Fibroblast of skin of abdomen (primary cell): ENCODE measurements at places on chromosomes 3 and 15.

DNA sequence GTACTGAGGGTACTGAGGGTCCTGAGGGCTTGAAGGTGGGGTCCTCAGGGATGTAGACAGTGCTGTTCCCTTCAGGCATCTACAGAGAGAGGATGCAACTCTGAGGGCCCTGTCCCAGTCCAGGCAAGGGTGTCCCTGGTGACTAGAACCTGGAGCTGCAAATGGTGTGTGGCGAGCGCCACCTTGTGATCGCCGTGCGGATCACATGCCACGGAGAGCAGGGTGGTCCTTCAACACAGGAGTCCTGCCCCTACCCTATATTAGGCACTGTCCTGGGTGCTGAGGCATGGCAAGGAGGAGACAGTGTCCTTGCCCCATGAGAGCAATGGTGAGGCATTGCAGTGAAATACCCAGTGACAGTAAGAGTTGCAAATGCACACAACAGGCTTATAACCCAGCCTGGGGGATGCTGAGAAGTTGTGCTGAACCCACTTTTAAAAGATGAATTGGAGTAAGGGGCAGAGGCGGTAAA, 23.6 kb downstream of the RHCG start:
- peak; percentile 33 for DNase-seq

GRCh38 chr3:188394623-188395022, 240.7 kb downstream of the LPP start:
- no peak for DNase-seq

- DNase-seq: no peak
Measured at GRCh38 chr3:138461246-138461645, 26.8 kb downstream of the ESYT3 start.

GRCh38 chr3:145953316-145953715, 207.7 kb downstream of the PLOD2 start:
- DNase-seq: peak; percentile 81

DNA sequence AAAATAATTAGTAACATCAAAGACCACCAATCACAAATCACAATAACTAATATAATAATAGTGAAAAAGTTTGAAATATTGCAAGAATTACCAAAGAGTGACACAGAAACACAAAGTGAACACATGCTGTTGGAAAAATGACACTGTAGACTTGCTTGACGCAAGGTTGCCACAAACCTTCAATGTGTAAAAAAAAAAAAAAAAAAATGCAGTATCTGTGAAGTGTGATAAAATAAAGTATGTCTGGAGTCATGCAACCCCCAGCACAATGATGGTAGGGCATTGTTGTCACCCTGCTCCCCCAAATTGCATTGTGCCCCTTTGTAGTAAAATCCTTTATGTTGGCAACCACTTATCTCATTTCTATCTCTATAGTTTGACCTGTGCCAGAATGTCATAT, 190.6 kb downstream of the PLCL2 start:
- no peak for DNase-seq

DNA sequence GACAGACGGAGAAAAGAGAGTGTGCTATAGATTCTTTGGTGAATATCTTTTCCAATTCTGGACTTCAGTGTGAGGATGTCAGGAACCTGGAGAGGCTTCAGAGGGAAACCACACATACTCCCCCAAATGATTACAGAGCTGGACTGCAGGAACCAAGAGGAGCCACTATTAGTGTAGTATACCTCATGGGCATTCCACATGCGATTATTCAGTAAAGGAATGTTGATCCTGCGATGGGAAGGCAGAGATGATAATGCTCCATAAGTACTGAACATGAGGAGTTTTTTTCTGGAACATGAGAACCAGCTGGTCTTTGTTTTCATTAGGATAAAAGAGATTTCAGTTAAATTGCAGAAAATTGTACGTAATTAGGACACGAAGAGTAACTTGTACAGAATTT, 18.7 kb downstream of the STARD9 start:
- peak; percentile 22 for DNase-seq

DNA sequence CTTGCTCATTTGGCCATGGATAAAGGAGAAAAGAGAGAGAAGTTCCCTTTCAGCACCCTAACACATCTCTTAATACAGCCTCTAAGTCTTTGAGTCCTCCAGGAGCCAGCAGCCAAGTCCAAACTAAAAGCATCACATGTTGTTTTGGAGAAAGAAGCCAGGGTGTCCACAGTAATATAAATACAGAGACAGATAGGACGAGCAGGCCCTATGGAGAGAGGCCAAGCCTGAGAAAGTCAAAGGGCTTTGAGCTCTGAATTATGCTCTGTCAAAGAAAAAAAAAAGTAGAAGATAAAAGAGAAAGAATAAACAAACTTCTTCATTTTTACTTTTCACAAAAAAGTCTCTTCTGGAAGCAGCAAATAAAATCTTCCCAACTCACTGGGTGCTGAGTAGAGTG, 92.4 kb upstream of the THBS1 start:
- DNase-seq: no peak

DNA sequence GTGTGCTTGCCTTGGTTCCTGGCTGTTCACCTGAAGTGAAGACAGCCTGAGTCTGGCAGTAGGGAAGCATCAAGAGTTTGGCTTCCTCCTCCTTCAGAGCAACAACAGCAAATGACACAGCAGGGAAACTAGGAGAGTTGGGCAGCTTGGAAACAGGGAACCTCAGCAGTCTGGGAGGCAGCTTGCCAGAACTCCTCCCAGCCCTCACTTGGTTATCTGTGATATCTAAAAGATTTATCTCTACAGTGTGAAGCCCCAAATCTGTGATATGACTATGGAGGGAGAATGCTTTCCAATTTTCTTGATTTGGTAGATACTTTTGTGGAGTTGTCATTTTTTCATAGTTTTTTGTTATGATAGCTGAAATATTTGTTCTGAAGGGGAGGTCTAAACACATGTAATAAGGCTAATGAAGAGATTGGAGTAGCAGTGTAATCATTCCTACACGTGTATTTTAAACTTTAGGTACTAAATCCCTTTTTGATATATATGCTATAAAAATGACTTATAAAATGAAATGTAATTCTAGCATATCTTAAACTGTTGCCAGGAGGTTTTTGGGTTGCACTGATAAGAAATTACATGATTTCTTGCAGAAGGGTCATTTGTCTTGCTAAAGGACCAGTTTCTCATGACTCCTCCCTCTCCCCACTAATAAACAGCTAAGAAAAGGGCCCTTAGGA, 20.8 kb downstream of the UBE2E1 start:
- DNase-seq: no peak

DNA sequence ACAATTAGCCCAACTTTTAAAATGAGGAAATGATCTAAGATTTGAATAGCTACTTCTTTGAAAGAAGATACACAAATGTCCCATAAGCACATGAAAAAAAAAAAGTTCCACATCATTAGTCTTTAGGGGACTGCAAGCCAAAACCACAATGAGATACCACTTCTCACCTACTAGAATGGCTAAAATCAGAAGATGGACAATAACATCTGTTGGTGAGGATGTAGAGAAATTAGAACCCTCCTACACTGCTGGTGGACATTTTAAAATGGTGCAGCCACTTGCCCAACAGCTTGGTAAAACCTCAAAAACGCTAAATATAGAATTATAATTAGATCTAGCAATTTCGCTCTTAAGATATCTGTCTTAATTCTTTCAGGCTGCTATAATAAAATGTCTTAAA, 77.1 kb downstream of the MEX3B start:
- DNase-seq: no peak

DNA sequence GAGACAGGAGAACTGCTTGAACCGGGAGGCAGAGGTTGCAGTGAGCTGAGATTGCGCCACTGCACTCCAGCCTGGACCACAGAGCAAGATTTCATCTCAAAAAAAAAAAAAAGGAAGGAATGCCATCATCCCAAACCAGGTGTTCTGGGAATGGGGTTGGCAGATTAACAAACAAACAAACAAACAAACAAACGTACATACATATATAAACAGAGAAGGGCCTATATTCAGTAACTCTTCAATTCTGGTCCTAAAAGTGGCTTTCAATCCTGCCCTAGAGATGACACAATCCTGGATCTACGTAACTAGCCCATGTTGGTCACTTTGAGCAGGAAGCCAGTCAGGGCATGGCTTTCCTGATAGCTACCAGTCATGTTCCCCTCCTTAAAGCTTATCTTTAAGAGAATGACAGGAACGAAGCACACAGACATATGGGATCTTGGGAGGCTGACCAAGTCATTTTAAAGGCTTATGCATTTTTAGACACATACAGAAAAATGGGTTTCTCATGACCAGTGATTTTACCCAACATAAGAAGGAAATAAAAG, 29.9 kb upstream of the RAB11A start:
- DNase-seq: no peak

GRCh38 chr3:149497966-149498670, 23.6 kb downstream of the TM4SF4 start:
- DNase-seq: no peak

- peak; percentile 55 for DNase-seq
Measured at GRCh38 chr15:100623301-100623700, 20.9 kb downstream of the ASB7 start.

DNA sequence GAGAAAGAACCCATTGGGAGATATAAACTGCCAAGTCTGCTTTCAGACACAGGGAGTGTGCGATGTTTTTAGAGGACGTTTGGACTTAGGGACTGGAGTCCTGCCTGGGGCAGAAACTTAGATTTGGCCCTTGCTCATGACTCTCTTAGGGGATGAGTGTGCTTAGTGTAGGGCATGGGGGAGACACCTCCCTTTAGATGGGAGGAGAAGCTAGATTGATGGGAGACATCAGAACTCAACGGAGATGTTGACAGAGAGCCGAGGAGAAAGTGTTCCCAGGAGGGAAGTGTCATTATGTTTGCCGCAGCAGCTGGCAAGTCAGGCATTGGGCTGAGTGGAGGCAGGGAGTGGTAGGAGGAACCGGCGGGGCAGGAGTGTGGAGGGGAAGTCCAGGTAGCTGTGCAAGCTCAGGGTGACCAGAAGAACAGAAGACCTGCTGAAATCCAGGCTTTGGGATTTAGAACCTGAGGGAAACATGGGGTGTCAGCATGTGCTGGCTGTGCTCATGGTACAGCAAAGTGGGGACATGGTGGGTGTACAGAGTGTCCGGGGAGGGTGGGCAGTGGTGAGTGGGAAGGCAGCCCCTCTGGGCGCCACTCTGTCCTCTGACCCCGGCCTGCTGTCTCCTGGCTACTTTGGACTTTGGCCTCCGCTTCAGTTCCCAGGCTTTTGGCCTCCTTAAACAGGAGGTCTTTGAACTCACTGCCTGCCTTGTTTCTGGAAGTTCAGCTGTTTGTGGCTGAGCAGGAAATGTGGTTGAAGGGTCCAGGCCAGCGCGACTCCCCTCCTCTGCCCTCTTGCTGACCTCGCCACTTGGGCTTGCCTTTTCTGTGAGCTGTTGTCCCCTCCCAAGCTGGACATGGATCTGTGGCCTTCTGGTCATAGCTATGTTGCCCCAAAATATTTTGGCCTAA, 324.0 kb upstream of the LRRFIP2 start:
- DNase-seq: no peak

- DNase-seq: peak; percentile 88
Measured at GRCh38 chr3:40593351-40593750, 68.6 kb downstream of the ZNF621 start.

- no peak for DNase-seq
Measured at GRCh38 chr3:48387634-48388033, 15.6 kb downstream of the FBXW12 start.

GRCh38 chr15:93087825-93088199, 1.2 kb downstream of the RGMA start:
- DNase-seq: peak; percentile 59

GRCh38 chr3:138066383-138066782, 49.0 kb downstream of the DZIP1L start:
- no peak for DNase-seq

- DNase-seq: no peak
Measured at GRCh38 chr3:130857336-130858026, 36.4 kb upstream of the ATP2C1 start.

GRCh38 chr3:160707187-160707794, 30.3 kb downstream of the ARL14 start:
- DNase-seq: peak; percentile 51

DNA sequence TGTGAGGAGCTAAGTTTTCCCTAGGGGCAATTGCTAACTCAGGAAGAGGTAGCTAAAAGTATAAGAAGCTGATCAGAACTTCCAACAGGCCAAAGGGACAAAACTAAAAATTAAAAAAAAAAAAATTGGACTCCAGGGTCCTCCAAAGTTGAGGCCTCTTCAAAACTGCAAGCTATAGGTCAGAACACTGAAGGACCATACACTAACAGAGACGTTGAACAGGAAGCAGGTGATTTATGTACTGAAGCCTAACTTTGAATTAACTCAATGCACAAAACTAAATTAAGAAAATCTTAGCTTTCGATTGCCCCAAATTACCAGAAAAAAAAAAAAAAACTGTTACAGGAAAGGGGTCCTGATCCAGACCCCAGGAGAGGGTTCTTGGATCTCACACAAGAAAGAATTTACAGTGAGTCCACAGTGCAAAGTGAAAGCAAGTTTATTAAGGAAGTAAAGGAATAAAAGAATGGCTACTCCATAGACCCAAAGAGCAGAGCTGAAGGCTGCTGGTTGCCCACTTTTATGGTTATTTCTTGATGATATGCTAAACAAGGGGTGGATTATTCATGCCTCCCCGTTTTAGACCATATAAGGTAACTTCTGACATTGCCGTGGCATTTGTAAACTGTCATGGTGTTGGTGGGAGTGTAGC, 442.8 kb upstream of the NECTIN3 start:
- no peak for DNase-seq

DNA sequence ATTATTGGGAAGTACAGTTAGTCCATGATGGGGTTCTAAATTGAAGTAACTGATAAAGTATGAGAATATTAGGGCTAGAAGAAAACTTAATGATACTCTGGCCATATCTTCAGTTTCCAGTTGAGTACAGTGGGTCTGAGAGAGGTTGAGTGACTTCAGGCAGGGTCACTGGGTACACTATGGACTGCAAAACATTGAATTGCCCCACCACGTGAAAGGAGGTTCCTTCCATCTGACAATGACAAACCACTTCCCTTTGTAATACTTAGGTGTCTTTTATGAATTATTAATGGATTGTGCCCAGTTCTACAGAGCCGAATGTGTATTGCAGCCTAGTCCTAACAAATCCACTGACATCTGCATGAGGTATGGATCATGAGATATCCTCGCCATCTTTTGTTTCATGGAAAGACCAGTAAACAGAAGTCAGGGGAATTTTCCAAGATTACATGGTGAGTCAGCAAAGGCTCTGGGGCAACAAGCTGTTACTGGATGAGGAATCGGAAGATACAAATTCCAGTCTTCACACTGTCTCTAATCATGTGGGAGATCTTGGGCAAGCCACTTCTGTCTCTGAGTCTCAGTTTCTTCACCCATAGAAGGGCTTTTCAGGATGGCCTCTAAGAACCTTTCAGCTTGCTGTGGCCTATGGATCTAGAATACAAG, 66.5 kb upstream of the BCL6 start:
- DNase-seq: peak; percentile 65

DNA sequence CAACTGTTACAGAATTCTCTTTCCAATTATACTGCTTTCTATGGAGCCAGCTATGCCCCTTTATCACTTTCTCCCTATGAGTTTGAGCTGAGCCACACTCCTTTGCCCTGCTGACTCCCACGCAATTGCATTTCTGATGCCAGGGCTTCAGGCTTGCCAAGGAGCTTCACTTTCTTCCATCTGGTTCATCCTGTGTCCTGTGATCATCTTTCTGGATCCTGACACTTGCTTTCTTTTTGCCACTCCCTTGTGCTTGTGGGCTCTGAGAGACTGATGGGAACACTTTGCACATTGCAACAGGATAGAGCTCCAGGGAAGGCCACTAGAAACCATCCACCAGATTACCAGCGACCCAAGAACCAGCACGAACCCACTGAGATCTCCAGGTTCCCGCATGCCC, 77.0 kb upstream of the SEC13 start:
- no peak for DNase-seq

- DNase-seq: no peak
Measured at GRCh38 chr15:79185199-79185598, 94.6 kb upstream of the RASGRF1 start.
